ENCODE measurements at places on chromosomes 3 and 15. TPM values are rescaled to one million over a fixed set of nuclear protein-coding genes. Genes with fewer than 3 reads are reported as not detected.
A peak's percentile ranks its signal among the peaks of the same experiment; 100 is the strongest.

- DNase-seq, result no peak
These were observed 22.4 kb downstream of the IFT122 start for GRCh38 chr3:129462361-129462968.

GRCh38 chr3:39099242-39099641 lies 8.2 kb downstream of the GORASP1 start:
- DNase-seq, result no peak

DNA sequence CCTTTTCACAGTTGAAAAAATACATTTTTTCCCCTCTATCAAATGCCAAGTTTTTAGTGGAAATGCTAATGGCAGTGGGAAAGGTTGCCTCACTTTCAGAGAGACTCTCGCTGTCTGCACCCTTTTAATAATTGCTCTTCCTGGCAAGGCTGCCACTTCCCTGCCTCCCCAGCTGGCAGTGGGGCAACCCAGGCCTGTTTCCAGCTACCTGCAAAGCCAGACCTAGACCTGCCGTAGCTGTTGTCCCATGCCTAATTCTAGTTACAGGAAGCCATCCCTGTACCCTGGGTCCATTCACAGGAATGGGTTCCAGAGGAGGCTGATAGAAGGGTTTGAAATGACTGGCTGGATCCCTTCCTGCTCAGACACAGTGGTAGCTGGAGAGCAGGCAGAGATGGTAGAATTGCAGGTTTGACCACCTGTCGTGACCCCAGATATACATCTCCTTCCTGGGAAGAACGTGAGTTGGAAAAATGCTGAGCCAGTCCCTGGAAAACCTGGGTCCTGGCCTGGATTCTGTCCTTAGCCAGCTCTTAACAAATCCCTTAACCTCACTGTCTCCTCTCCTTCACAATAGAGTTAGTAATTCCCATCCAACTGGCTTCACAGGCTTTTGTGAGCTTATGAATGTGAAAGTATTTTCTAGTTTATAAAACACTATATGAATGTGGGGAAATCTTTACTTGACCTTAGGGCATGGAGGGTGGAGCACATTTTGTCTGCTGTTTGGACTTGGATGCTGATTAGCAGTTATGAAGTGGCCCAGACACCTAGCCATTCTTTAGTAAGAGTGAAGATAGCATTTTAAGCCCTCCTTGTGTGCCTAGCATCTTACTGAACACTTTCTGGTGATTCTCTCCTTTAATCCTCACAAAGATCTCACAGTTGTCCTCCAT lies 12.9 kb upstream of the ALPK3 start:
- no peak for DNase-seq

The IGF2BP2 gene
- polyA plus RNA-seq, result 74.2 TPM

GRCh38 chr15:44573386-44573785 lies 36.4 kb downstream of the EIF3J start:
- no peak for DNase-seq

DNA sequence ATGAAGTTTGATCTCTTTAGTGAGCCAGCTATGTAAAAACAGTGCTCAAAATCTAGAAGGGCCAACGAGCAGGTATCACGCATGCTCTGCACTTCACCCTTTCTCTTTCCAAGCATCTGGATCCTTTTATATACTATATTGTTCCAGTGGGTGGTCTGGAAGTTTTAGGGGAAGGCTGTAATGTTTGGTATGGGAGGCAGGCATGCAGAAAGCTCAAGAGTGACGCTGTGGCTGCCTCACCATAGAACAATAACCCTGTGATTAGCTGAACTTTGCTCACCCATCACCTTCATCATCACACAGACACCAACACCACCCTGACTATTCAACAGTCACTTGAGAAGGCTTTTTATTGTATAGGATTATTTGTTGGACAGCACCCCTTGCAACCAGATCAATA lies 81.6 kb downstream of the FBN1 start:
- no peak for DNase-seq

- DNase-seq, result peak; percentile 58
These were observed 532.2 kb downstream of the ROBO2 start for GRCh38 chr3:77571971-77572715.

DNA sequence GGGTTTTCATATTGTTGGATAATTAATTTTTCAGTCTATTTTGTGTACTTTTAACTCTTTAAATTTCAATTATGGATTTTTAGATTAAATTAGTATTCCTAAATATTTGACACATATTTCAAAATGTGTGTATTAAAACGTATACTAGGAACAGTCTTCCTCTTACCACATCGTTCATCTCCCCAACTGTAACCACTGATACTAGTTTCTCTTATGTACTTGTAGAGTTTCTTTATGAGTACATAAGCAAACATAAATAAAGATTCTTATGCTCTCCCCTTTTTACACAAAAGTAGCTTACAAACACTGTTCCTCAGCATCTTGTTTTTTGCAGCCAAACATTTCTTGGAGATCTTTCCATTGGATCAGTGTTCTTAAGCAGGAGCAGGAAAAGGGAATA lies 45.9 kb downstream of the CMSS1 start:
- no peak for DNase-seq

- DNase-seq, result no peak
These were observed 267.4 kb upstream of the ARL6 start for GRCh38 chr3:97497138-97497537.

The PIGZ gene
- 2.2 TPM for polyA plus RNA-seq

DNA sequence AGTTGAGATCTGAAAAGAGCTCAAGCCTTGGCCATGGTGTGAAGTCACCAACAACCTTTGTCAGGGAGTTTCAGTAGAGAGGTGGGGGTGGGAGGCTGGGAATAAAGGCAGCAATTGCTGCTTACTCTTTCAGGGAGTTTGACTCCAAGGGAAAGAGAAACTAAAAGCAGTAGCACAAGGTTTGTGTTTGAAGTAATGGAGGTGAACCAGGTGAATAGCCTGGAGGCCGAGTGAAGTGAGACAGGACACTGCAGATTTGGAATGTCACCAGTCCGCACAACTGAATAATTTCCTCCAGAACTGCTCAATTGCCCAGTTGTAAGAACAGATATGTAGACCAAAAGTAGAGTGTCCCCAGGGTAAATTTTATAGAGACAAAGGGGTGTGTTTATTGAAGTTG lies 44.1 kb downstream of the CD86 start:
- no peak for DNase-seq

- no peak for DNase-seq
These were observed 83.7 kb upstream of the TP63 start for GRCh38 chr3:189547448-189547847.

The GMPS gene
- 61.0 TPM for polyA plus RNA-seq

GRCh38 chr3:21392526-21392925 lies 358.5 kb downstream of the ZNF385D start:
- DNase-seq, result no peak

The DHX30 gene
- 57.2 TPM for polyA plus RNA-seq

DNA sequence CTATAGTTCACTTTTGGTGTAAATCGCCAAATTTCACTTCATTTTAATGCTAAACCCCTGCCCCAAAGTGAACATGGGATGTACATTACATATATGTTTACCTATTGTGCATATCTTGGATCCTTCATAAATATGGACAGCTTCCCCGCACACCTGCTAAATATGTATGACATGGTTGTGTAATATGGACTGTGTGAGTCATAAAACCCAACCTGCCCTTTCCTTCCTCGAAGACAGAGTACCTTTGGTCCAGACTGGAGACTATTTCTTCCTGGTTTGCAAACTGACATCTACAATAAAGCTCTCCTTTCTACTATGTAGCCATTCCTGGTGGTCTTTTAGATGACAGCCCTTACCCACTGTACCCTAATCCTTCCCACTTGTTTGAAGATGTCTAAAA lies 12.4 kb downstream of the ACTC1 start:
- DNase-seq, result no peak

DNA sequence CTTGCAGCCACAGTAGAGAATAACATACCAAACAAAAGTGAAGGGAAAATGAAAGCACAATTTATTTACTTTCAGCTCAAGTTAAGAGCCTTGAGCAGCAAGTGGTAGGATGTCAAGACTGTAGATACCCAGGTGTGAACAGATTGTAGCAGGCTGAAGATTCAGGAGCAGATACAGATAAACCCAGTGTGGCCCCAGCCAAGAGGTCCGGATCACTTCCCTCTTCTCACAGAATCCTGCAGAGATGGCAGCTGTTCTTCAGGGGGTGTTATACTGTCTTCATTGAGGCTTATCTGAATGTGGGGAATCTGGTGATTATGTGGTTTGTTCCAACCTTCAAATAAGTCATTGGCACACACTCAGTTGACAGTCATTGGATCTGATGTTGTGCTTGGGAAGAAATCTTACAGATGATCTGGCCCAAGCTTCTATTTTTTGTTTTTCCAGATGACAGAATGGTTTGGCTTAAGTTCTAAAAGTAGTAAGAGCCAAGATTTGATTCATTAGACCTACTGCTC lies 2.2 kb downstream of the STARD9 start:
- peak; percentile 75 for DNase-seq

- no peak for DNase-seq
These were observed 56.7 kb upstream of the BLM start for GRCh38 chr15:90660195-90660998.

DNA sequence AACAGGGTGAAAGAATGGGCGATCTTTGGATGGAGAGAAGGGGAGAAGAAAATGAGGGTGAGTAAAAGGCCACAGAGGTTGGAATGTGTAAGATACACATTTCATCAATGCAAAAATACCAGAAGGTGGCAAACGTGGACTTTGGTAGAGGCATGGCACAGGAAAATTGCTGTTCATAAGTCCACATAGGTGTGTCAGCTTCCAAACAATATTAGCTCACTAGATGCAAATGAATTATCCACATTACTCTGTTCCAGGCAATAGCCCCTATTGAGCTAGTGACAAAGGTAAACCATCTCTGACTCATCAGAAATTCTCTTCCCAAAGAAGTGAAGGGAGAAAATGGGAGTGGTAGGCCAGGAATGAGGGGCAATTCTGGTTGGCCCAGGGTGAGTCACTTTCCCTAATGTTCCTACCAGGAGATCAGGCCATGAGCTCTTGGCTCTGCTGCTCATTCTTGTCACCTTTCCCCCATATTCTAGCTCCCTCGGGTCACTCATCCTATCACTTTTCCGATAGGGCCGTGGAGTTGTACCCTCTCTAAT lies 19.9 kb downstream of the ACKR2 start:
- DNase-seq, result no peak

DNA sequence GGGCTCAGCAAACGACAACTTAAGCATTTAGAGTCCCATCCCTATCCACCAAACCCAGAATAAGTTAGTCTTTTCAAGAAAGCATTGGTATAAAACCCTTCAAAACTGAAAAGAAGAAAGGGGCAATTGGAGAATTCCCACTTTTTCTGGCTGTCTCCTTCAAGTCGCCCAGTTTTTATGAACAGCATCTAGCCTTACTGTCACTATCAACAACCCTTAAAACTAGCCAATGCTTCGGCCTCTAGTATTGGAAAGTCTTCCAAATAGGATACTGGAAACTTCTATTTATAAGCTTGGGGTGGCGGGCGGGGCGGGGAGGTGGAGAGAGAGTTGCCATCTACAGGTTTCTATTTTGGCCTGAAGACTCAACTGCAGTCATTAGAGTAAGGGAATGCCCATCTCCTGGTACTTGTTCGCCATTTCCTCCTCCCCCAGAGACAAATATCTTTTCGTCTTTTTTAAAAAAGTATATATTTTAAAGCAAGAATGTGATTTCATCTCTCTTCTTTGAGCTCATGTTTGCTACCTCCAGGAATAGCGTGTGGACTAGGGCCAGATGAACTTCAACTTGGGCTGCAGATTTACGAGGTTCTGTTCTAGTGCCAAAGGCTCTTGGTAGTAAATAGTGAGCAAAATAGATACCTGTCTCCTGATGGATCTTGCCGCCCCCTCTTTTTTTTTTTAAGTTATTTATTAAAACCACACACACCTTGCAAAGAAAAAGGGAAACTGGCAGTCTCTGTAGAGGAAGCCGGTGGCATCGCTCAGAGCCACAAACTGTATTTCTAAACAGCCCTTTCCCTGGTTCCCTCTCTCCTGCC lies 2.7 kb downstream of the BCL6 start:
- DNase-seq, result no peak

The NPAP1 gene
- 0.59 TPM for polyA plus RNA-seq

GRCh38 chr15:34799149-34800101 lies 4.1 kb upstream of the ACTC1 start:
- no peak for DNase-seq

GRCh38 chr15:57609805-57610529 lies 18.3 kb downstream of the MYZAP start:
- no peak for DNase-seq

The DNAJC13 gene
- polyA plus RNA-seq, result 62.6 TPM

The UROC1 gene
- 0.11 TPM for polyA plus RNA-seq

DNA sequence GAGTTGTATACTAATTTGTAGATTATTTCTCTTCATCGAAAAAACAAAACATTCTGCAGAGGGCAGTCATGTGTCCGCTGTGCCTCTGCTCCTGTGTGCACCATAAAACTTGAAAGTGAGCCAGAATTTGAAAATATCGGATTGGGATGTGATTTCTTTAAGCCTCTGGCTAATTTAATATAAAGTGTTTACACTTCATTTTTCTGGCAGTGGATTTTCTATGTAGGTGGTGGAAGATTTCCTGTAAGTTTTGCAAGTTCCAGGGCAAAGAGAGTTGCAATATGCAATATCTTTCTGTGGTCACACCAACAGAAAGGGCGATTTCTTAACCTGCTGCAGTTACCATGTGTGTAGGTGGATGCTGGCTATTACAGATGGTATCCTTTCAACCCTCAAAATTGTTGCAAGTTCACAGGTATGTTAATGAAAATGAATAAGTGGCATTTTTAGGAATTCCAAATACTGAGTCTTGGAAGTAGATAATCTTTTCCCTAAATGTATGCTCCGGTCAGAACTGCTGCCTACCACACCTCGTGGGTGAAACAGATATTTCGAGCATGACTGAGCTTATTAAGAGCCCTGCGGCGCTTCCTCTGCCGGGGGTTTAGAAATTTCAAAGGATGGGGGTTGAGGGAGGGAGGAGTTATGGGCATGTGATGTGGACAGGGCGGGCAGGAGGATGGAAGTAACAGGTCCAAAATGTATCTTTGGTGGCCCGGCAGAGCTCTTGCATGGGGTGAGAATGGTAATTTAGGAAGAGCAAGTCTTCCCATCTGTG lies 134.0 kb downstream of the PGPEP1L start:
- no peak for DNase-seq

- DNase-seq, result no peak
These were observed 10.6 kb downstream of the TPM1 start for GRCh38 chr15:63052961-63053698.

- no peak for DNase-seq
These were observed 3.0 kb downstream of the SMC4 start for GRCh38 chr3:160402221-160403027.

The LCTL gene
- 0.43 TPM for polyA plus RNA-seq

The SNX22 gene
- polyA plus RNA-seq, result 3.4 TPM

The SNAPC5 gene
- 26.3 TPM for polyA plus RNA-seq

The AADAC gene
- polyA plus RNA-seq, result 1.6 TPM

- DNase-seq, result no peak
These were observed 50.5 kb upstream of the KCNMB2 start for GRCh38 chr3:178485756-178486155.

The CCDC39 gene
- 7.6 TPM for polyA plus RNA-seq

GRCh38 chr15:77023576-77024272 lies 28.8 kb downstream of the PSTPIP1 start:
- DNase-seq, result no peak

- DNase-seq, result no peak
These were observed 32.3 kb upstream of the SLC6A1 start for GRCh38 chr3:10960255-10960654.

The CADPS gene
- polyA plus RNA-seq, result 2.3 TPM

All from left lung (tissue), 14 donors.